ENCODE measurements at places on chromosomes 13 and 19.

DNA sequence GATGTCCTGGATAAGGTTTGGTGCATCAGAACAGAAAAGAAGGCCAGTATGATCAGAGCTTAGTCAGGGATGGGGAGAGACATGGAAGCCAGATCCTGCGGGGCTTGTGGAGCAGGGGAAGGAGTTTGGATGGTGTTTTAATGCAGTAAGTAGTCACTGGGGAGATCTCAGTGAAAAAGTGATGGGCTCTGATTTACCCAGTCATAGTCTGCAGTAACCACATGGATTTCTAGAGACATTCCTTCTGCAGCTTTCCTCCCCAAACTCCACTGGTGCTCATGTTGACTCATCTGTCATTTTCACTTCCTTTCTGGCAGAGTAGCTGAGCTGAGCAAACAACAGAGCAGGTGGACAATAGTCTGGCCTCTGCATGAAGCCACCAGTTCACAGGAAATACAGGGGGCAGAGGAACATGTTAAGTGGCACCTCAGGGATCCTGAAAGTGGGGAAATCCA is 144.1 kb downstream of the DPF1 start:
- DNase-seq = peak; percentile 16

DNA sequence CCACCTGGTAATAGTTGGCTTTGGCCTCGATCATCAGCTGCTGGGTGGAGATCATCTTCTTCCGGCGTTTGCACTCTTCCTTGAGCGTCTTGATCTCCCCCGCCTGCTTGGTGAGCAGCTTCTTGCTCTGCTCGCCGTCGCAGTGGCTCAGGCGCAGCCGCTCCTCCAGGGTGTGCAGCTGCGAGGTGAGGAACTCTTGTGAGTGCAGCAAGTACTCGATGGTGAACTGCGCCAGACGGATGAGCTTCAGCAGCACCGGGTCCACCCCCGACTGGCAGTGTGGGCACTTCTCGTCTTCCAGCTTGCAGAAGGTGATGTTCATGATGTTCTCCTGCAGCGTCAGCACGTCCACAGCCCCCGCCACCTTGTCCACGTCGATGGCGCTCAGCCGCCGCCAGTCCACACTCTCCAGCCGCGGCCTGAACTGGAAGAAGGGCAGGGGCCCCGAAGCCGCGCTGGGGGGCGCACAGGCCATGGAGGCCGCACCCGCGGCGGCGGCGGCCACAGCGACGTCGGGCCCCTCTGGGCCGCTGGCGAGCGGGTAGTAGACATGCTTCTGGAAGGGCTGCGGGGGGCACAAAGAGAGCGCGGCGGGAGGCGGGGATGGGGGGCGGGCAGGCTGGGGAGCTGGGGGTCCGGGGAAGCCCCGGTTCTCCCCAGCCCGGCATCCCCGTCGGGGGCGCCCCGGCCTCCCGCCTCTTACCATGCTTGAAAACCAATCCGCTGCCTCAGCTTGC is 3.0 kb downstream of the DZIP1 start:
- DNase-seq = no peak

- no peak for DNase-seq
Measured at GRCh38 chr19:3137119-3137518, 1.3 kb downstream of the GNA15 start.

DNA sequence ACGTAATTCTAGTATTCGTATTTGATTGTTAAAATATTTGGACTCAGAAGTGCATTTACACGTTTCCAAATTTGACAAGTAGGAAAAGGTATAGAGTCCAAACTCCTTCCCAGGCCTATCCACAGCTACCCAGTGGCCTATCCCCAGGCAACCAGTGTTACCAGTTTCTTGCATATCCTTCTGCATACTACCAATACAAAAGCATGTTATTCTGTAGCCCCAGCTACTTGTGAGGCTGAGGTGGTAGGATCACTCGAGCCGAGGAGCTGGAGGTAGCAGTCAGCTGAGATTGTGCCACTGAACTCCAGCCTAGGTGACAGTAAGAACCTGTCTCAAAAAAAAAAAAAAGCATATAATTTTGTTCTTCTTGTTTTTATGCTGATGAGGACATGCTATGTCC is 67.1 kb downstream of the LRCH1 start:
- no peak for DNase-seq

DNA sequence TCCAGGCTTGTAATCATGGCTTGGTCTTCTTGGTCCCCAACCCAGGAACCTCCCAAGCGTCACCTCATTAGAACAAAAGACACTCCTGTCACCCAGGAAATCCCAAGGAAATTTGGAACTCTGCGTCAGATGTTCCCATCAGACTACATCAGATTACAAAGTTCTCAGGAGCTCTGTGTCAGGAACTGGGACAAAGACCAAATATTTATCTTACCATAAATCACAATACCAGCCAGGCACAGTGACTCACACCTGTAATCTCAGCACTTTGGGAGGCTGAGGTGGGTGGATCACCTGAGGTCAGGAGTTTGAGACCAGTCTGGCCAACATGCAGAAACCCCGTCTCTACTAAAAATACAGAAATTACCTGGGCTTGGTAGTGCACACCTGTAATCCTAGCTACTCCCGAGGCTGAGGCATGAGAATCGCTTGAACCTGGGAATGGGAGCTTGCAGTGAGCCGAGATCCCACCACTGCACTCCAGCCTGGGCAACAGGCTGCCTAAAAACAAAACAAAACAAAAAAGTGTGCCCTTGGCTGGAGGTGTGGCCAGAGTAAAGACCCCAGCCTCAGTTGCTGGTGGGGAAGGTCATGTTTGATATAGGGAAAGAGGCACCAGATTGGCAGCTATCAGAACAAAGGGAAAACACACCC is 16.7 kb upstream of the CCDC124 start:
- DNase-seq = no peak

- no peak for DNase-seq
Measured at GRCh38 chr13:72565893-72566292, 161.5 kb downstream of the MZT1 start.

DNA sequence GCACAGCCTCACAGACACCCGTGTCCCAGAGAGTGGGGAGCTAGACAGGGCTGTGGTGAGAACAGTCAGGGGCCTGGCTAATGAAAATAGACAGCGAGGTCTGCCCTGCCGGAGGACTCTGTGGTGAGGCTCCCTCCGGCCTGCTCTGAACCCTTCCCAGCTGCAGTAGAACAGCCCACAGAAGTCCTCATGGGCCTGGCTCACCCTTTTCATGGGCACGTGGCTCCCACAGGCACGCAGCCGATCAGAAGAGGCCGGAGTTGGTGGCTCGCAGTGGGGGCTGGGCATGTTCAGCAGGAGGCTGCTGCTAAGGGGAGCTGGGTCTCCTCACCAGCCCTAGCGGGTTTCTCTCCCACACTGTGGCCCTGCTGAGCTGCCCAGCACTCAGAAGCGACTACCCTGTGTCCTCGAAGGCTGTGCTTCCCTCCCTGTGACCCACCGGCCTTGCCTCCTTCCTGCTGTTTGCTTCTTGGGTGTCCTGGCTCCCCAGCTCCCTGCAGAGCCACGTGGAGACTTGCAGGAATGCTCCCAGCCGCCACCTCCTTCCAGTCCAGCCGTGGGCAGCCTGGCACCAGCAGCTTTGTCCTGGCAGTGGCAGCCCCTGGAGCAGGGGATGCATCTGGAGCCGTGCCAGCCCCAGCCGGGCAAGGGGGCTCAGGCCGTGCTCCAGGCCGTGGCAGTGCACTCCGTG is 138.7 kb downstream of the KDM4B start:
- no peak for DNase-seq

GRCh38 chr13:23934520-23934919 is 37.2 kb upstream of the C1QTNF9B start:
- no peak for DNase-seq

DNA sequence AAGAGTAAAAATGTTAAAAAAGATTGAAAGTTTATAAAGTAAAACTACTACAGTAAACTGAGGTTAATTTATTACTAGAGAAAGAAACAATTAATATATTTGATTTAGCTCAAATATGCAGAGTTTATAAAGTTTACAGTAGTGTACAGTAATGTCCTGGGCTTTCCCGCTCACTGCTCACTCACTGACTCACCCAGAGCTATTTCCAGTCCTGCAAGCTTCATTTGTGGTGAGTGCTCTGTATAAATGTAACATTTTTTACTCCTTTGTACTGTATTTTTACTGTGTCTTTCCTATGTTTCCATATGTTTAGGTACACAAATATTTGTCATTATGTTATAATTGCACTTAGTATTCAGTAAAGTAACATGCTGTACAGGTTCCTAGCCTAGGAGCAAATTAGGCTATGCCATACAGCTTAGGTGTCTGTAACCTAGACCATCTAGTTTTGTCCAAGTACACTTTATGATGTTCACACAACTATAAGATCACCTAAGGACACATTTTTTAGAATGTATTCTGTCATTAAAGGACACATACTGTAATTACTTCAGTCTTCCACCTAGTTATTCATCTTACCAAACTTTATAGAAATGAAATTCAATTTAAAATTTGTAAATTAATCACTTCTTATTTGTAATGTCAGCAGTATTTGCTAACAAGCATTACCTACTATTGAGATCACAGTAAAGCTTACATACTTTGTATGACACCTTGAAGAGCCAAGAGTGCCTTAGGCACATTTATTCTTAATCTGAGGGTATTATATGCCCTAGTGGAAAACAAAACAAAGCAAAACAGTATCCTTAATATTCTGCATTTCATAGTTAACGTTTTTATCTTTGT is 683.4 kb downstream of the PCDH9 start:
- no peak for DNase-seq

DNA sequence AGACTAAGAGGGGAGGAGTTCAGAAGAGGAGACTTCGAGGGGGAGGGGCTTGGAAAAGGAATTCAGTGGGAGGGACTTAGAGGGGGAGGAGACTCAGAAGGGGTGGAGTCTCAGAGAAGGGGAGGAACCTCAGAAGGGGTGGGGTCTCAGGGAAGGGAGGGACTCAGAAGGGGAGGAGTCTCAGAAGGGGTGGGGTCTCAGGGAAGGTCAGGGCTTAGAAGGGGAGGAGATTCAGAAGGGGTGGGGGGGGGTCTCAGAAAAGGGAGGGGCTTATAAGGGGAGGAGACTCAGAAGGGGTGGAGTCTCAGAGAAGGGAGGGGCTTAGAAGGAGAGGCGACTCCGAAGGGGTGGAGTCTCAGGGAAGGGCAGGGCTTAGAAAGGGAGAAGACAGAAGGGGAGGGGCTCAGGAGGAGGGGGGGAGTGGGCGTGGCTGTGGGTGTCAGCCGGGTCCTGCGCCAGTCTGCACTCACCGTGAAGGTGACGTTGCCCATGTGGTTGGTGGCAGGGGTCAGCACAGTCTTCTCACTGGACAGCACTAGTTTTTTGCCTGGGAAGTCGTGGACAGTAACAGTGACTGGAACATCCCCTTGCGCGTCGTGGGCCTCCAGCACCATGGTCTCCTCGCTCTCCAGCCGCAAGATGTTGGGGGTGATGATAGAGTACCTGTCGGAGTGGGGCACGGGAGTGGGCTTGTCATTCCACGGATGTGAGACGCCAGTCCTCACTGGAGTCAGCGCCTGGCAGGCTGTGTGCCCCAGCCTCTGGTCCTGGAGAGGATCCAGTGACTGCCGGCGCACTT is 1.5 kb downstream of the C3 start:
- no peak for DNase-seq

- DNase-seq = no peak
Measured at GRCh38 chr13:86864376-86864775, 806.8 kb upstream of the SLITRK5 start.

GRCh38 chr13:114124921-114125320 is 7.5 kb downstream of the RASA3 start:
- no peak for DNase-seq

- no peak for DNase-seq
Measured at GRCh38 chr19:18701250-18701608, 17.7 kb downstream of the CRTC1 start.

- DNase-seq = no peak
Measured at GRCh38 chr19:18226956-18227780, 930 bp upstream of the PDE4C start.

GRCh38 chr19:31317093-31317492 is 32.1 kb downstream of the TSHZ3 start:
- DNase-seq = no peak

DNA sequence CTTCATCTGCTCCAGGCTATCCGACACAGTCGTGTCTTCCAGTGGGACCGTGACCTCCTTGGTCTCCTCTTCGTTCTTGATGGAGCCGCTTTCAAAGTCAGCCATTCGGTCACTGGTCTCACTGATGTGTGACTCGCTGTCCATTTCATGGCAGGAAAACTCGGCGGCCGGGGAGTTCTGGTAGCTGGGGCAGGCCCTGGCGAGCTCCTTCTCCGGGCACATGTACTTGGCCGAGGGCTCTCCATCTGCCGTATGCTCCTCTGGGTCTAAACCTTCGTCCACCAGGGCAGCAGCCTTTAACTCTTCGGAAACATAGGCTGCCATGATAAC is 69.8 kb downstream of the TSHZ3 start:
- no peak for DNase-seq

GRCh38 chr19:35310331-35310730 is 18.4 kb downstream of the MAG start:
- DNase-seq = no peak

GRCh38 chr13:56015919-56016318 is 1124.8 kb upstream of the PRR20A start:
- no peak for DNase-seq

DNA sequence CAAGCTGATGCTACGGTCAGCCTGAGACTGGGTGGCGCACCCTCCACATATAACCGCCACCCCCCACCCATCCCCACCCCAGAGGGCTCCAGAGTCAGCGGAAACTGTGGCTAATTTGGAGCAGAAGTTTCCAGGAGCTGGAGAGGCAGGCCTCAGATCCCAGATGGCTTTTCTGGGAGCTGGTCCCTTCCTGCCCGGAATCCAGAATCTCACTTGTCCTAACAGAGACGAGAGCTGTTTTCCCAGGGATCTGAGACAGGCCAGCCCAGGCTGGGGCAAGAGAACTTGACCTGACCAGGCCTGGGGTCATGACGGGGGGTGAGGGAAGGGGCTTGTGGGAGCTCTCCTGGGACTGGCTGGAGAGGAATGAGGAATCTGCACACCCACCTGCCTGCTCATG is 6.5 kb downstream of the EPHX3 start:
- DNase-seq = no peak

DNA sequence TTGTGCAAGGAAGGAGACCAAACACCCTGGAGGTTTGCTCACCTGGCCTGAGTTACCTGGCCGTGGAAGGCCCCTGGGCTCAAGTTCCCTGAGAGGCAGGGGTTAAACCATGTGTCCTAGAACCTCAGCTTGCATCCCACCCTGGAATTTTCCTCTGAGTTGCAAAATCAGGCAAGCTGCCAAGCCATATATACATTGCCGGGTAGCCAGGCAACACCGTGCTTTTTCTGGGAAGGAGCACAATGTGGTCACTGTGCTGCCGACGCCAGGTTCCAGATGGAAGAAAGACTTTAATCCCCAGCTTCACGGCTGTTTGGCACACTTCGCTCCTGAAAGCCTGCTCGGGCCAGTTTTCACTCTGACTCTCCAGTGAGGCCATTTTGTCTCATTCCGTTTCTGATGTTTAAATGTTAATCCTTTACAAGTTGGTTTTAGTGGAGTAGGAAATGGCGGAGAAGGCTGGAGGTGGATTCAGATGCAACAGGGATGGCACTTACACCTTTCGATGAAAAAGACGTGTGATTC is 60.1 kb upstream of the PEG3 start:
- DNase-seq = no peak

DNA sequence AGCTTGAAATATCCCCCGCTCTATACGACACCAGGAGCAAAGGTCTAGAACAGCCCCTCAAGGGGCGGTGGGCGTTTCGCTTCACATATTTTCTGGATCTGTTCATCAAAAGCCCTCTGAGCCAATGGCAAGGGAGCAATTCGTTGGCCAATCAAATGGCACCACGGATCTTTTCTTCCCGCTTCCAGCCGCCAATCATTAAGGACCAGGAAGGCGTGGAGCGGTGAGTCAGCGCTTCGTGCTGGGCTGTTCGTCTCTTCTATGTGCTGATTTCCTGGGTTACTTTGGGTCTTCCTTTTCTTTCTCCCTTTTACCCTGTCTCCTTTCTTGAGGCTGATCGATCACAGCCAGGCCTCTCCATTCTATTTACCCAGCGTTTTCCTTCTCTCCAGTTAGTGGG is at the start of gene NLRP4:
TSS of gene NLRP4 (plus strand) at position 201 of the 400 bp plus-strand sequence. CDS start 15,541 bp downstream, outside the sequence.
- DNase-seq = no peak
